Dorsolateral prefrontal cortex (tissue), 122 donors: ENCODE measurements at places on chromosomes 16 and 17. TPM values are rescaled to one million over a fixed set of nuclear protein-coding genes. Genes with fewer than 3 reads are reported as not detected.
A peak's percentile ranks its signal among the peaks of the same experiment; 100 is the strongest.

Gene HOXB7
- total RNA-seq: not detected

Gene TRPV2
- total RNA-seq: 11.1 TPM

DNA sequence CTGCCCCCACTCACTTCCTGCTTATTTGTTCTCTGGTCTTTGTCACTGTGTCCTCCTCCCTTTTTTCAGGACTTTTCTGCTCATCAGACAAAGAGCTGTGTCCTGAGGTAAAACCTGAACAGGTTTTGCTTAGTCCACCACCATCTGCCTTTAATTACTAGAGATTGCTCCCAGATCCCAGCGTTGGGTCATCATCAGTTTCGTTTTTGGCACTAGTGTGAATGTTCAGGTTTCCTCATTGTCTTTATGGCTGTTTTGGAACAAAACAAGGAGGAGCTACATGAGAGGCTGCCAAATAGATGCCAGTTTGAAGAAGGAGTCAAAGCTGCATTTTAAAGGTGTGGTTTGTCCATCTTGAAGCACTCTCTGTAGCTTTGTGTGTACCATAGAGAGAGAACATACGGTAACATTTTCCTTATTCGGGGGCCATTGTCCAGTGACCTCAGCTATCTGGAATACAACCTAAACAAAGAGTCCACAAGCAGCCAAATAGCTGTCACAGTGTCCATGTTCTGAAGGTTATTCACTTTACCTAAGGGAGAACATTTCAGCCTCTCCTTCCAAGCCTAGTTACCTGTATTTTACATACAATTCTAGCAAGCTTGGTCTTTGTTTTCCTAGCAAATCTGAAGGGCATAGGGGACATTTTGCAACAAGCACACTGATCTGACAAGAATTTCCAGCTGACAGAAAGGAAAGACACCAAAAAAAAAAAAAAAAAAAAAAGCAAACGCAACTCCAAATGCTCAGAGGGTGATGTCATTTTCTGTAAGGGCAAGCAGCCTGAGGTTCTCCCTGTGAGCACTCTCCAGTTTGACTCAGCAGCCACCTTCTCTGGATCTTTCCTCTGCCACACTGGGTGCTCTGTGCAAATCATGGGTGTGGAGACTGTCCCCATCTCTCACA is 196.1 kb downstream of the NTN1 start:
- DNase-seq: peak; percentile 63

- no peak for DNase-seq
Measured at GRCh38 chr16:86455116-86455515, 55.2 kb upstream of the FOXF1 start.

- DNase-seq: no peak
Measured at GRCh38 chr16:49081554-49081953, 200.1 kb downstream of the CBLN1 start.

GRCh38 chr17:41442739-41443138 is 2.0 kb upstream of the KRT38 start:
- no peak for DNase-seq

DNA sequence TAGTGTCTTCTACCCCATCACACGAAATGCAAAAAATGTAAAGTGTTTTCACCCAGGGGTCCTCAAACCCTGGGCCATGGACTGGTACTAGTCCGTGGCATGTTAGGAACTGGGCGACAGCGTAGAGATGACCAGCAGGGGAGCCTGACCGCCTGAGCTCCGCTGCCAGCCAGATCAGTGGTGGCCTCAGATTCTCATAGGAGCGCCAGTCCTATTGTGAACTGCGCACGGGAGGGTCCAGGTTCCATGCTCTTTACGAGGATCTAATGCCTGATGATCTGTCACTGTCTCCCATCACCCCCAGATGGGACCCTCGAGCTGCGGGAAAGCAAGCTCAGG is 4.5 kb downstream of the SCARF1 start:
- no peak for DNase-seq

GRCh38 chr17:73773702-73774101 is 129.5 kb upstream of the SDK2 start:
- no peak for DNase-seq
